ENCODE measurements at places on chromosomes 11 and 22.
A peak's percentile ranks its signal among the peaks of the same experiment; 100 is the strongest.

DNA sequence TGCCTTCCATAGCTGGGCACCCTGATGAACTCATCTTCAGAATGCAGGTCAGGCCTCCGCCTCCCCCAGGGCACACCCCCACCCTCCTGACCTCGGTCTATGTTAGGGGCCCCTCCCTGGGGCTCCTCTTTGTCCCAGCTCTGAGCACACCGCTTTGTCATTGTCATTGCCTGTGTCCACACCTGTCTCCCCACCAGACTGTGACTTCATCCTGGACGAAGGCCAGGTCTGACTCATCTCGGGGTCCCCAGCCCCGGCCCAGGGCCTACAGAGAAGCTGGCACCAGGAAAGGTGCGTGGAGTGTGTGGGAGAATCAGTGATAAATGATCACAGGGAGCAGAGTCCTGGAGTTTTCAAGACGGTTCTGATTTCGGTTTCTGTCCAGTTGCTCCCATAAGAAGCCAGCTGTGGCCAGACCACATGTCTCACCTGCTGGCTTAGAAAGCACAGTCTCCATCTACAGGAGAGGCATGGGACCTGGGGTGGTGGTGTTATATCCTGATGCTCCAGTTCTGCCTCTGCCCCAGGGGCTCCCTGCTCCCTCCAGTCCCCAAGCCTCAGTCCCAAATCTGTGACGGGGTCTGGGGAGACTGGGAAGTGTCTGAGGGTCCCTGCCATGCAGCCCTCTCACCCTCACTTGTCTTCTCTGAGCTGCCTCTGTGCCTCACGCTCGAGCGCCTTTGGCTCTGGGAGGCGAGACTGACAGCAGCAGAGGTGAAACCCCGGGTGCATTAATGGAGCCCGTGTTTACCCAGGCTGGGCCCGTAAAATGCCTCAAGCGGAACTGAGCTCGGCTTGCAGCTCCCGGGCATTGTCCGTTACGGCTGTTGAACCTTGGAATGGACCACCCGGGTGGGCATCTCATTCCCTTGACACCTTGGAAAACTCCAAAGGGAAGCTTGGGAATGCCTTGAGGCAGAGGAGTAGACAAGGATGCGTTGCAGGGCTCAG, 85.5 kb upstream of the WNT11 start:
- peak; percentile 10 for DNase-seq

GRCh38 chr11:70926543-70927201, 325.7 kb downstream of the SHANK2 start:
- no peak for DNase-seq

- DNase-seq, result no peak
Observed at GRCh38 chr22:48510599-48510998, 1317.1 kb downstream of the BRD1 start.

DNA sequence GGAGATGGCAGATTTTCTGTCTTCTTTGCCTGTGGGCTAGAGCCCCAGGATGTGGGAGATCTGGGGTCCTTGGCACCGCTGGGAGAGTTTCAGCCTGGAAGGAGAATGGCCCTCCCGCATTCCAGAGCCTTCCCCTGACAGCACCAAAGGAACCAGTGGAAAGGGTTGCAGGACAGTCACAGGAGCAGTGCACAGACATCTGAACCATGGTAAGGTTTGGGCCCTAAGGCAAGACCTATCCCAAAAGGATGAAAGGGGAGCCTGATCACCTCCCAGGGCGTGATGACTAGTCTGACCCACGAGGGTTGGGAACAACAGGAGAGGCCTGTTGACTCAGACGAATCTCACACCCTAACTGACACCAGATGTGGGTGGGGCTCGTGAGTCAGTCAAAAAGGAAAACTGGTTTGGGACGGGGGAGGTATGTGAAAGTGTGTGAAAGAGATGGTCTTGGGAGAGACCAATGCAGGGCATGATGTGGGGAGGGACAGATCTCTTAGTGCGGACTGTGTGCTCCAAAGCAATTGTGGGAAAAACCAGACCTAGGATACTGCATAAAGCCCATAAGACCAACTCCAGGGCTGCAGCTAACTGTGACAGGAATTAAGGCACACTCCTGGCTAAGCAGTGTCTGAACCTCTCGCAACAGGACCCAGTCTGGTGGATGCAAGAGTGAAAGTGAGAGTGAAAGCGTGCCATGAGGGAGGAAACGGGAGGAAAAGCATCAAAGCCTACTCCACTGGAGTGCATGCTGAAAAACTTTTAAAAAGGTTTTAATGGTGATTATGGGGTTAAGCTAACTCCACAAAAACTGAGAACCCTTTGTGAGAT, 39.1 kb upstream of the GLYAT start:
- peak; percentile 19 for DNase-seq

- DNase-seq, result peak; percentile 36
Observed at GRCh38 chr22:30890686-30891442, 77.7 kb downstream of the MORC2 start.

DNA sequence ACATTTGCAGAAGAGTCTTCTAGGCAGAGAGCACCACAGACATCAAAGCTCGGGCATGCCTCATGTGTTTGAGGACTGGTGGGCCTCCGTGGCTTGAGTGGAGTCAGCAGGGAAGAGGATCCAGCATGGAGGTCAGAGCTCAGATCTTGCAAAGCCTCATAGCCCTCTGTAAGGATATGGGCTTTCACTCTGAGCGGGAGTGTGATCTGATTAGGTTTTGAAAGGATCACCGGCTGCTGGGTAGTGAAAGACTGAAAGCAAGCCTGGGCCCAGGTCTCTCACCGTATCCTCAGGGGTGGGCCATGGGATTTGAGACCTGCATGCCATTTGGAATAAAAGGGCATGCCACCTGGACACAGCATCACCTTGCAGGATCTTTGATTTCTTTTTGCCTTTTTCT, 112.7 kb downstream of the TEAD1 start:
- no peak for DNase-seq

- DNase-seq, result no peak
Observed at GRCh38 chr11:12276831-12277475, 100.4 kb upstream of the PARVA start.

DNA sequence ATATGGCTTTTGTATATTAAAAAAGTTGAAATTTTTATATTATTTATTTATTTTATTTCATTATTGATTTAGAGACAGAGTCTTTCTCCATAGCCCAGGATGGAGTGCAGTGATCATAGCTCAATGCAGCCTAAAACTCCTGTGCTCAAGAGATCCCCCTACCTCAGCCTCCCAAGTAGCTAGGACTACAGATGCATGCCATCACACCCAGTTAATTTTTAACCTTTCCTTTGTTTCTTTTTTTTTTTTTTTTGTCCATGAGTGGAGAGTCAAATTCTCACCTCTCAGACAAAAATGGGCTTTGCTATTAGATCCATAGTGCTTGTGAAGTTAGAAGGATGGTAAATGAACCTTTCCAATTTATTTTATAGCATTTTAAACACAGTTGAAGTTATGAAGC, 182.5 kb downstream of the SOX6 start:
- no peak for DNase-seq

GRCh38 chr11:121464352-121464946, 11.7 kb upstream of the SORL1-AS1 start:
- DNase-seq, result peak; percentile 49

DNA sequence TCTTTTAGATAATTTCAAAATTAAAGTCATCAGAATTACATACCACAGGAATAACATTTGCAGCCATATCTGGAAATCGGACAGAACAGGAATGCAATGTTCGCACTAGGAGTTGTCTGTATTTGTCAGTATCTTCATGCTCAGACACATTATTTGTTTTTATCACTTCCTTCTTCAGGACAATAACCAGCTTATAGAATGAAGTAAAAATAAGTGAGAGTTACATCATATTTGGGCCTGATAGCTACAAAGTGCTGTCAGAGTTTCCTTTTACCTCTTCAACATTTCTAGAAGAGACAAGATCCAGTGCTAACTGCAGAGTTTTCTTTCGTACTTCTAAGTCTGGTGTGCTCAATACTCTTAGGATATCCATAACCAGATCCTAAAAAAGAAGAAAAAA, 18.9 kb downstream of the COPB1 start:
- DNase-seq, result no peak

DNA sequence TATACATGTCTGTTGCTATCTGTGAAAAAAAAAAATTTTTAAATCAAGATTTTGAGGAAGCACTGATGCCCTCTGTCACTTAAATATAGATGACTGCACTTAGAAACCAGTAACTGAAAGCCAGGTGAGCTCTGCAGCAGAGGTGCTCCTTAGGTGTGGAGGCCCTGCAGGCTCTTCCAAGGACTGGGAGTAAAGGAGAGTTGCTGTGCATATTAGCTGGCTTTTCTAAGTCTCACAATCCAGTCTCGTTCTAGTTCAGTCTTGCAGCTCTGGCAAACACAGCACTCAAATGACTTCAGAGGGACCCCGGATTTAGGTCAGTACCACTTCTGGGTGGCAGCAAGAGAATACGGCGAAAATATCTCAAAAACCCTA, 61.0 kb downstream of the LARGE2 start:
- no peak for DNase-seq

DNA sequence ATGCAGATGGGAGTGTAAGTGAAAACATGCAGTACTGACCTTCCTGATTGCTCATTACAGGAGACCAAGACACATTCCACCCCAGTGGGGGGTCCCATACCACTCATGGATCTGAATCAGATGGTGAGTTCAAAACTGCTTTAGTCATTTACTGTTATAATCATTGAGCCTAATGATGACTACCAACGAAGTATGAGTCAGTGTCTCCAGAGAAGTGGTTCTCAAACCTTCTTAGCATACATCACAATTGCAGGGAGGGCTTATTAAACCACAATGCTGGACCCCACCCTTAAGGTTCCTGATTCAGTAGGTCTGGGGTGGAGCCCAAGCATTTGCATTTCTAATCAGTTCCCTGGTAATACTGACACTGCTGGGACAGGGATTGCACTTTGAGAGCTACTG, 75.8 kb downstream of the CD44 start:
- DNase-seq, result no peak

DNA sequence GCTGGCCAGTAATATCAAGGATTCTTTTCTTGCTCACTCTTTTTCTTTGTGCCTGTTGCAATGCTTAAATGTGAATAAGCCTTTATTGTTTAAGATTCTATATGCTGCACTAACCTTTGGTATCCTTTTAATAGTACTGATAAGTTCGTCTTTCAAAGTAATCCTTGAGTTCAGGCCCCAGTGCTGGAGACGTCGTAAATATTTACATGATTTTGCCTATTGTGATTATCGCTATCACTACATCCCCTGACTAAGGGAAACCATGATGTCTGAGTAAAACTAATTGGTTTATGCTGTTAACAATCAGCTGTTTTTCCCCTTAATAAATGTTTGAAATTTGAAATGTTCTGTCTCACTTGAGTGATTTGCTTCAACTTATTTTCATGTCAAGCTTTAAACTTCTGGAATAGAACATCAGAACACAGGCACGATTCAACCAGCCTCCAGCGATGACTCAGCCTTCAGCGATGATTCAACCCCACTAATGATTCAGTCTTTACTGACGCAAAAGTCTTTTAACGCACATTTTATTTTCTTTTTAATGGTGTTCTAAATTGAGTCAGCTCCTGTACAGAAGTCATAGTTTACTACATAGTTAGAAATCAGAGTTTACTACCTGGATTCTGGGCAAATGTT, 3.9 kb downstream of the HTATIP2 start:
- peak; percentile 70 for DNase-seq

DNA sequence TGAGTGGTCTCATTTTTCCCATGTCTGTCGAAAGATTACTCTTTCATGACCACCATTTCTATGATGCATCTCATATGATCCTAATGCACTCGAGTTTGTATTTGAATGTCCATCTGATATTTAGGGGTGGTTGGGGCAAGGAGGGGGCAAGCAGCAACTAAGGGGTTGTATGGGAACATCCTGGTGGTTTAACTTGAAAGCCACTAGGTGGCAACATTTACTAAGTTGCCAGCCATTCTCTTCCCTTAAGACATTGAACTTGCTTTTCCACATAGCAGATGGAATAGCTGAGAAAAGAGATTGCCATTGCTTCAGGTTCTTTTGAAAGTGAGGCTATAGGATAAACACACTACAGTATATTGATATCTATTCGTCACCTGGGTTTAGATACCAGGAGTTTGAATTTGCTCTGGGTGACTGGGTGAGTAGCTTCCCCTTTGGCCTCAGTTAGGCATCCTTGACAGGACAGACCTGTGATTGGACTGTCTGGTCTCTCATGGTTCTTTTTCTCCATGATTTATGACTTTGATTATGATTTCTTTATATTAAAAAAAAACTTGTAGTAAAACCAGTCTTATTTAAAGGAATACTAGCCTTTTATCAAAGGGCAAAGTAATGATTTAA, 32.4 kb downstream of the NF2 start:
- DNase-seq, result peak; percentile 28

DNA sequence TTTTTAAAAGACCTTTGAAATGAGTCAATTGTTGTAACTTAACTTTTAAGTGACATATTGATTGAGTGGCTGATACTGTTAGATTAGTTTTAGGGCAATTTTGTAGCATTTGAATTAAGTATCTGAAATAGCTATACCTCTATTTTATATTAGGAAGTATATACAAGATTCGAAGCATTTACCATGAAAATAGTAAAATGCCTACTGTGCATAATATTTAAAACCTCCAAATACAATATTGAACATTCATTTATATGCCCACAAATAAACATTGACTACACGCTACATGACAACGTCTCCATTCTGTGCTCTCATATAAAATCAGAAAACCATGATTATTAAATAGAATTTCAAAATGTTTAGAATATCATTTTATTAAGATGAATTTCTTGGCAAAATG, 14.5 kb downstream of the SOX6 start:
- DNase-seq, result no peak

- DNase-seq, result no peak
Observed at GRCh38 chr22:48334971-48335370, 1492.7 kb downstream of the BRD1 start.

GRCh38 chr11:117875382-117876058, 938 bp downstream of the FXYD6 start:
- no peak for DNase-seq

GRCh38 chr11:119157063-119157462, 8.2 kb downstream of the ABCG4 start:
- no peak for DNase-seq

DNA sequence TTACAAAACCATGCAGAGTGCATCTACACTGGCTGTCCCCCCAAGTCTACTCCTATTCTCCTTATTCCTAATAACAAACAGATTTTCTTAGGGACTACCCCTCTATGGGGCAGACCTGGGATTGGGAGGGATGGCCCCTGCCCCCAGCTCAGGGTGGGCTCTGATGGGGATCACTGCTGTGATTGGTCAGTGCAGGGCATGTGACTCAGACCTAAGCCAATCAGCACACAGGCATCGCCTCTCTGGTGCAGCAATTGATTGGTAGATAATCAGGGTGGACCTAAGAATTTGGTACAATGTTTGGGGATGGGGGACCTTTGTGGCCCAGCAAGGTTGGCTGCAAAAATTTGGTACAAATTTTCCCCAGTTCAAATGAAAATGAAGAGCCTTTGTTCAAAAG, 57.2 kb upstream of the SHANK2 start:
- no peak for DNase-seq
